ENCODE measurements at places on chromosomes 7 and 10. TPM values are rescaled to one million over a fixed set of nuclear protein-coding genes. Genes with fewer than 3 reads are reported as not detected.

GRCh38 chr10:124294811-124295770, 123.6 kb downstream of the OAT start:
- DNase-seq: no peak

DNA sequence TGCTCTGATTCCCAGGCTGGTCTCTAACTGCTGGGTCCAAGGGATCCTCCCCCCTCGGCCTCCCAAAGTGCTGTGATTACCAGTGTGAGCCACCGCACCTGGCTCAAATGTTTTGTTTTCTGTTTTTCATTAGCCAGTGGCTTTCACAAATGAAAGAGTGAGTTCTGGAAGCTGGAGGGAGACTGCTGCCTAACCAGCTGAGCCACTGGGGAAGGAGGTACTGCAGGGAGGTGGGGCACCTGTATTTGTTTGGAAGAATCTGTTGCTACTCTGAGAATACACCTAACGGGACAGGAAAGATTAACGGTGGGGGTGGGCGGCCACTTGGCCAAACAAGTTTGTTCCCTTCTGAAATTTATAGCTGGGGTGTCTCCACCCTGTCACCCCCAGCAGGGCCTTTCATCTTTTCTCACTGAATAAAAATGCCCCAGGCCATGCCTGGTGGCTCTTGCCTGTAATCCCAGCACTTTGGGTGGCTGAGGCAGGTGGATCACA, 4.7 kb downstream of the STOX1 start:
- no peak for DNase-seq

DNA sequence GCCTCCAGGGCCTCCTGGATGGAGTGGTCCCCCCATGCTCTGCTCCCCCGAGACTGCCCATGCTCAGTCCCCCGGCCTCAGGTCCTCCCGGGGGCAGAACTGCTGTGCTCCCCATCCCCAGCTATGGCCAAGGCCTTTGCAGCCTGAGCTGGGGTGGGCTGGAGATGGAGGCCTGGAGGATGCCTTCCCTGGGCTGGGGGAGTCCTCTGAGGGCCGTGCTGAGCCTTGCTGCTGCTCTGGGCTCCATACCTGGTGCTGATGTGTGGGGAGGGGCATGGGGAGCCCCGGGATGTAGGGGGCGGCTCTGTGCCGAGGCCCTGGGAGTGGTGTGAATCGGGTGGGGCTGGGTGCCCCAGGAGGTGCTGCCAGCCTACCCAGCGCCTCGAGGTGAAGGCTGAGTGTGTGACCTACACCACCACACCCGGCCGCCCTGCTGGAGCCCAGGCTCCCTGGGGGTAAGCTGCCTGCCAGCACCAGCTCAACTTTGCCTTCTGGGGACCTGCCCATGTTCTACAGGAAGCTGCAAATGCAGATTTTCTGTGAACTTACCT, 109.5 kb downstream of the UNCX start:
- no peak for DNase-seq

GRCh38 chr7:46244757-46245156, 323.7 kb upstream of the IGFBP3 start:
- peak; percentile 80 for DNase-seq

DNA sequence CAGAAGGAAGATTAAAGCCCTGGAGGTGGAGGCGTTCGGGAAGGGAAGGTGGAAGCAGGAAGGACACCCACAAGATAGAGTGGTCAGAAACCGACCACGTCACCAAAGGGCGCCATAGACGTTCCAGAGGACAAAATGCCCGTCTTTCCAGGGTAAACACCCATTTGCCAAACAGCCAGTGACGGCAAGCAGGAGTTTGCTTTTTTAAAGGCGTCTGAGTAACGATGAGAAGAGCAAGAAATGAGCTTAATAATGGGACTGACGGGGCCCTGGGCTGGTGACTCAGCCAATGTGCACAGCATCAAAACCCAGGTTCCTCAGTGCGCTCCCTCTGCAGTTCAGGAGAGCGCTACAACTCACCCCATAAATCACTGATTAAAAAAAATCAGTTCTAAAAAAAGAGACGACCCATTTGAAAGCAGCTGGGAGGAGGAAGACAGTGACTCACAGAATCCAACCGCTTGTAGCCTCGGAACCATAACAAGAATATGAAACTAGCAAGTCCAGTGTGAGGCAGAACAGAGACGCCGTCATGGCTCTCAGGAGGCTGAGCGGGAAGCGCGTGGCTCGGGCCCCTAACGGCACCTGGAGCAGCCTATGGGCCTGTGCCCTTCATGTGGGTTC, 5.9 kb downstream of the DIP2C start:
- peak; percentile 98 for DNase-seq

GRCh38 chr7:12488341-12488740, 82.2 kb upstream of the SCIN start:
- DNase-seq: no peak

- DNase-seq: no peak
Observed at GRCh38 chr10:125289461-125289860, 129.1 kb upstream of the CTBP2 start.

- peak; percentile 68 for DNase-seq
Observed at GRCh38 chr10:5975641-5976473, 1.5 kb downstream of the IL15RA start.

GRCh38 chr7:101740981-101741725, 76.3 kb upstream of the CUX1 start:
- DNase-seq: no peak

DNA sequence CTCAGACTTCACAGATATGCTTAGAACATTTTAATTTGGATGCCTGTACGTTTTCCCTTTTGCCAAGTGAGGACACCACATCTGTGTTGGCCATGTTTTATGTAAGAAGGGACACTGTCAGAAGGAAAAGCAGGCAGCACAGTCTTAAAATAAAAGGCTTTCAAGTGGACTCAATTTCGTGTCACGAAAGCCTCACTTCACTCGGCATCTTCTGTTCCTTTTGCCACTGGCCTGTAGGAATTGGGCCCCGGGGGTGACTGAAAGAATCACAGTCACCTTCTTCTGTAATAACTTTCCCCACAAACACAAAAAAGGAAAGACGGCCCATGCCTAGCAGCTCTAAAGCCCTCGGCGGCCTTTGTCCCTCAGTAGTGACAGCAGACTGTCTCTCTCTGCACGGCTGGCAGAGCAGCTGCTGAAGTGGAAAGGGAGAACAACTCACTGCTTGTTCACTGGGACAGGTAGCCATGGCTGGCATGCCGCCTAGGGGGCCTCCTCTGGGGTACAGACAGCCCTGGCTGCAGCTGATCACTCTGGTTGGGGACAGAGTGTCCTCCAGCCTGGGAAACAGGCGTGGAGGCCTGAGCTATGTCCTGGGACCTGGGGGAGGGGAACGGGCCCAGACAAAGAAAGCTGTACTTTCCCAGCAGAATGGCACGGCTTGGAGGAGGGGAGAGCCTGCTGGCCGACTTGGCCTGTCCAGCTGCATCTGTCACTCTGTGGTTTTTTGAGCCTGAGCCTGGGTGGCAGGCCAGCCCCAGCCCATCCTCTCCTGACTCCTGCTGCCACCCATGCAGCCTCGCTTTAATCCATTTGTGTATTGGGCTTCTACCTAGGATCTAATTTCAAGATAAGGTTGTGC, 4.4 kb downstream of the RASSF4 start:
- no peak for DNase-seq

GRCh38 chr10:71323407-71323806, 4.3 kb downstream of the SLC29A3 start:
- peak; percentile 55 for DNase-seq

DNA sequence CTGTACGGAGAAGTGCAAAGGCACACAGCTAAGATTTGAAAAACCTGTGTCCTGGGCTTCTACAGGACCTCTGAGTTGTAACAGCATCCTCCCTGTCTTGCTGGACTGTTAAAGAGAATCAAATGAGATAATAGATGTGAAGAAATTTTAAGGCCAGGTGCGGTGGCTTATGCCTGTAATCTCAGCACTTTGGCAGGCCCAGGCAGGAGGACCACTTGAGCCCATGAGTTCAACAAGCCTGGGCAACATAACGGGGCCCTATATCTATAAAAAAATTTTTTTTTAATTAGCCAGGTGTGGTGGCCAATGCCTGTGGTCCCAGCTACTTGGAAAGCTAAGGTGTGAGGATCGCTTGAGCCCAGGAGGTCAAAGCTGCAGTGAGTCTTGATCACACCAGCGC, 2.9 kb upstream of the ARHGAP21 start:
- no peak for DNase-seq

GRCh38 chr10:78165617-78166016, 132.0 kb downstream of the RPS24 start:
- no peak for DNase-seq

DNA sequence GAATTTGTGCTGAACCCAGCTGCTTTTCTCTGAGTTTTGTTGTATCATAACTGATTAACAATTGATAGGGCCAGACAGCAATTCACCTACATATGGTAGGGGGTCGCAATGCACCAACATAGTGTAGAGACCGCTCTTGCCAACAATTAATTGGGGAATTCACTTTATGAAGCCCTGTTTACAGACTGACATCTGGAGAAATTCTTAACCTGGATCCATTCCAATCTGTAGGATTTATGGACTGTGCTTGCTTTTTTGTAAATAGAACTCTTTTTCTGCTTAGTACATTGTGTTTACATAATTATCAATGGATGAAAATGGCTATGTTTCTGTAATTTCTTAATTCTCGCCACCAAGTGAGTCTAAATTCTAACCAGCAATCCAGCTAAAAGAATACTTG, 311.7 kb upstream of the BMPER start:
- DNase-seq: no peak

GRCh38 chr7:107878636-107879035, 12.3 kb upstream of the DLD start:
- no peak for DNase-seq

DNA sequence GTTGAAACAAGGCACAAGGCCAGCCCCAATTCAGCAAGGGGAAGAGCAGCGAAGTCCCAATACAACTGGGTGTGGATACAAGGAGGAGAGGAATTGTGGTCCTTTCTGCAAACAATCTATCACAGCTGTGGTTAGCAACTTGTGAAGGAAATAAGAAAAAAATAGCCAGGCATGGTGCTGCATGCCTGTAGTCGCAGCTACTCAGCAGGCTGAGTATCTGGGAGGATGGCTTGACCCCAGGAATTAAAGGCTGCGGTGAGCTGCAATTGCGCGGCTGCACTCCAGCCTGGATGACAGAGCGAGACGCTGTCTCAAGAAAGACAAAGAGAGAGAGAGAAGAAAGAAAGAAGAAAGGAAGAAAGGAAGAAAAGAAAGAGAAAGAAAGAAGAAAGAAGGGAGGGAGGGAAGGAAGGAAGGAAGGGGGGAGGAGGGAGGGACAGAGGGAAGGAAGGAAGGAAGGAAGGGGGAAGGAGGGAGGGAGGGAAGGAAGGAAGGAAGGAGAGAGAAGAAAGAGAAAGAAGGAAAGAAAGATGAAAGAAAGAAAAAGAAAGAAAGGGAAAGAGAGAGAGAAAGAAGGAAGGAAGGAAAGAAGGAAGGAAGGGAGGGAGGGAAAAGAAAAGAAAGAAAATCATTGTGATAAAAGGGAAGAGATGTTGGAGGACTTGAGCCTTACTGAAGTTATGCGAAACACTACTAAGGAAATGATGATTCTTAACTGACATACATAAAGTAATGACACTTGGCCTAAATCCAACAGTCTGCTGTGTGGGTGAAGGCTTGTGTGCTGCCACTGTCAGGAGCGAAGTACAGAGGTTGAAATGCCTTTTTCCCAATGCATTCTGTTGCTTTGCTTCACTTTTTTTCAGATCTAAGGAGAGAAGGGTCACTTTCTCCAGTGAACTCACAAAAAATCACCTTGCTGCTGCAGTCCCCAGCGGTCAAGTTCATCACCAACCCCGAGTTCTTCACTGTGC, 117.0 kb upstream of the STK17A start:
- DNase-seq: peak; percentile 50

- no peak for DNase-seq
Observed at GRCh38 chr7:29574659-29575058, 11.0 kb downstream of the PRR15 start.

DNA sequence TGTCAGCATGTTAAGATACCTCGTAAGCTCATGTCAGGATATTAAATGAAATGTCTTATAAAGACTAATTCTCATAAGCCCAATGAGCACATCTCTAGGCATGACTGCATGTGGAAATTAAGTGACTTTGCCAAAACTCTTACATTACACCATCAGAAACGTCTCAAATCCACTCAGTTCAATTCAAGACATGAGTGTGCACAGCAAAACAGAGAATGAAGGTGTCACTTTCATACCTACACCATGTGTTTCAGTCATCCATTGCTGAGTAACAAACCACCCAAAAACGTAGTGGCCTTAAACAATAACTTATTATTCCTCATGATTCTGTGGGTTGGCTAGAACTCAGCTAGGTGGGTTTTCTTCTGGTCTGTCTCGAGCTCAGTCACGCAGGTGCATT, 99.8 kb downstream of the ATE1 start:
- DNase-seq: no peak

DNA sequence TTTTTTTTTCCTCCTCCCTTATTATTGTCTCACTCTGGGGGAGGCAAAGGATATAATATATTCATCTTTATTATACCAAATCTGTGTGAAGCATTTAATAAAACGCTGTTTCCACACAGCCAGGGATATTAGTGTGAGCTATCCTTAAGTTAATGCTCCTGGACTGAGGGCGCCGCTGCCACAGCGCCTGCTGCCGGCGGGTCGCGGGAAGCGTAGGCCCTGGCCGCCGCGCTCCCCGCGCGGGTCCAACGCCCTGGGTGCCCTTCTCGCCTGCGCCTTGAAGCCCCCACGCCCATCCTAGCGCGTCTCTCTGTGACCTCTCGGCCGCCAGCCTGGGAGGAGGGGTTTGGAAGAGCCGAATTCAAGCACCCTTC, 9.5 kb upstream of the LBX1 start:
- DNase-seq: peak; percentile 17

DNA sequence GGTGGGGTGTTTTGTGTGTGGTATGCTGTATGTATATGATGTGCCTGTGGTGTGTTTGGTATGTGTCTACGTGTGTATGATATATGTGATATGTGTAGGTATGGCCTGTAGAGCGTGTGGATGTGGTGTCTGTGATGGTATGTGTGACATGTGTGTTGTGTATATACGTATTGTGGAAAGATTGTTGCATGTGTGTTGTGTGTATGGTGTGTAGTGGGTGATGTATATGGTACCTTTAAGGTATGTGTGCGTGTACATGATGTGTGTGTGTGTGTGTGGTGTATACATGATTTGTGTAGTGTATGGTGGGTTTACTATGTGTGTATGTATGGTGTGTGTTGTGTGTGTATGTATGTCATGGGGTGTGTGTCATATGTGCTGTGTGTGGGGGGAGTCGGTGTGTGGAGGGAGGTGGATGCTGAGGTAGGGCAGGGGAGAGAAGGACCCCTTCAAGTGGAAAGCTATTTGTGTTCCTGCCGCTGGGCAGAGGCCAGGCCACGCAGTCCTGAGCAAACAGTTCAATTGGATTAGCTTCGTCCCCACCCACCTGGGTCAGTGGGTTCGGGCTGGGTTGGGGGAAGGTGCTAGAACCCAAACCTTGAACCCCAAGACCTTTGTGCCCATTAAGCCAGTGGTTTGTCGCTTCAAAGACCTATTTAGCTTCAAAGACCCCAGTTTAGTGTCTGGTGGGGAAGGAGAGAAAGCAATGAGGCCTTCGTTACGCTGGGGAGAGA, 1.9 kb upstream of the TRPV6 start:
- no peak for DNase-seq

- no peak for DNase-seq
Observed at GRCh38 chr10:122323189-122323588, 51.3 kb upstream of the PLEKHA1 start.

GRCh38 chr7:29920491-29920890, 69.1 kb downstream of the SCRN1 start:
- DNase-seq: no peak

The CREB5 gene
- 14.8 TPM for total RNA-seq

The ORAI2 gene
- total RNA-seq: 42.2 TPM

The GAD2 gene
- not detected for total RNA-seq

The GATAD1 gene
- total RNA-seq: 20.1 TPM

The UNCX gene
- not detected for total RNA-seq
